Activated CD4-positive, alpha-beta T cell treated with anti-CD3 and anti-CD28 coated beads for 36 hours (primary cell): ENCODE measurements at places on chromosomes 2 and 18. TPM values are rescaled to one million over a fixed set of nuclear protein-coding genes. Genes with fewer than 3 reads are reported as not detected.

The SP5 gene
- not detected for total RNA-seq

The CDH19 gene
- total RNA-seq: not detected

The CD8B2 gene
- total RNA-seq: 0.09 TPM

The LOXHD1 gene
- total RNA-seq: 0.05 TPM

The RSAD2 gene
- total RNA-seq: 8.1 TPM

The PAIP2B gene
- 2.3 TPM for total RNA-seq

The KLF11 gene
- 4.5 TPM for total RNA-seq

The UCN gene
- total RNA-seq: 1.5 TPM

The SCRN3 gene
- total RNA-seq: 12.7 TPM

GRCh38 chr18:29629493-29630036 lies 1413.0 kb downstream of the DSC3 start:
- H3K36me3 ChIP-seq: no peaks in the 10 kb centered on the region
- H3K27me3 ChIP-seq: no peaks in the 10 kb centered on the region
- H3K4me3 ChIP-seq: no peak overlapping the region
- no peak overlapping the region for H3K27ac ChIP-seq

DNA sequence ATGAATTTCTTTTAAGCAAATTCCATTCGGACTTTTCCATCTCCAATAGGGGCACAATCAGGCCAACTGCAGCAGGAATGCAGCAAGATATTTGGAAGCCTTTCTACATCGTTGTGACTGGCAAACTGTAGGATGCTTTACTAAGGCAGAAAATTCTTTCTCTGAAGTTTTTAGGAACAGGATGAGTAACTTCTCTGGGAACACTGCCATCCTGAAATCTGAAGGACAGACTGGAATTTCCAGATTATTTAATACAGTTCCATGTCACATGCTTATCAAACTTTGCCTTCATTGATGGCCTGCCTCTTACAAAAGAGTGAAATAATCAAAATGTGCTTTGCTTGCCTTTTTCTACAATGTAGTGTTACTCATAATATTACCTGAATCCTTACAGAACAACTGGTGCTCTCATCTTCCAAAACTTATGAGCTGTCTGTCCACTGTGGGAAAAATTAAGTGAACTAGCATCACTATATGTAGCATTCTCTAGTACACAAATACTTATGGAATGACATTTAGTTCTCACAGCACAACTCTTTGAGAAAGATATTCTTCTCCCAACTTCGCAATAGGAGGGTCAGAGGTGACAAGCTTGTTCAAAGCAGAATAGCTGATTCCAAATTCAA lies 32.0 kb upstream of the MAP2 start:
- DNase-seq: no peak
- H3K27me3 ChIP-seq: peaks cover 2% of the 10 kb centered on the region
- H3K4me1 ChIP-seq: no peaks in the 10 kb centered on the region
- no peak overlapping the region for H3K4me3 ChIP-seq
- H3K36me3 ChIP-seq: no peaks in the 10 kb centered on the region
- no peak overlapping the region for H3K27ac ChIP-seq

DNA sequence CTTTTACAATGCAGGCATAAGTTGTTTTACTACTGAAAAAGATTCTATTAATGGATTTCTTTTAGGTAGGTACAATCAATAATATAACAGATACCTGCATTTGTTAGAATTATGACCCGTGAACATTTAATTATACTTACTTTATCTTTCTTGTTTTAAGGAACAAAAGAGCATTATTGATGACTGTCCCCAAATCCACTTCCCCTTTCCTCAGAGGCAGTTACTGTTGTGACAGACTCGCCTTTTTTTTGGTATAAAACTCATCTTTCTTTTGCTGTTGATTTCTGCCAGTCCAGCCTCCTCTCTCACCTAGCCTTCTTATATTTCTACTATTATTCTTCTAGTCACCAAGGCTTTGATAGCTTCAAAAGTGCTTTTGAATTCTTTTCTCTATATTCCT lies 12.1 kb downstream of the ACTR3 start:
- no peaks in the 10 kb centered on the region for H3K27me3 ChIP-seq
- no peak for DNase-seq
- H3K4me3 ChIP-seq: peak overlapping the region; percentile 26
- H3K27ac ChIP-seq: peak overlapping the region; percentile 48
- peaks cover 90% of the 10 kb centered on the region for H3K4me1 ChIP-seq

DNA sequence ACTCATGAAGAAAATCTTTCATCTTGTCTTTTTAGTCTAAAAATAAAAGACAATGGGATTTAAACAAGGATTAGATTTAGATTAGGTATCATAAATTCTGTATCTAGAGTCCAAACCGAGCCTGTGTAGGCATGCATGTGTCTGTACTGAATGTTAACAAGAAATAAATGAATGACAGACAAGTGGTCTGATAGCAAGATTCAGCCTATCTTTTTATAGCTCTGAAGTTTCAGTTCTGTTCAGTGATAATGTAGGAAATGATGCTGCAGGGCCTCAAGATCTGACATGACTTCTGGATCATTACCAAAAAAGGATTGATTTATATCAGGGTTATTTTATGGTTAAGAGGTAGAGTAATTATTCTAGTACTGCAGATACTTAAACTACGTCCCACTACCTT lies 137.0 kb upstream of the ATP5MC3 start:
- H3K27ac ChIP-seq: no peak overlapping the region
- no peak for DNase-seq
- H3K4me1 ChIP-seq: no peaks in the 10 kb centered on the region
- H3K4me3 ChIP-seq: no peak overlapping the region
- H3K36me3 ChIP-seq: no peaks in the 10 kb centered on the region

- no peaks in the 10 kb centered on the region for H3K36me3 ChIP-seq
- DNase-seq: no peak
- no peak overlapping the region for H3K4me3 ChIP-seq
- no peak overlapping the region for H3K27ac ChIP-seq
- no peaks in the 10 kb centered on the region for H3K4me1 ChIP-seq
These were observed 51.3 kb downstream of the LIPG start for GRCh38 chr18:49613141-49613640.

GRCh38 chr2:226873826-226874225 lies 38.0 kb downstream of the RHBDD1 start:
- H3K36me3 ChIP-seq: peaks cover 57% of the 10 kb centered on the region
- DNase-seq: peak; percentile 53
- H3K27me3 ChIP-seq: no peaks in the 10 kb centered on the region
- no peak overlapping the region for H3K4me3 ChIP-seq
- peak overlapping the region; percentile 59 for H3K27ac ChIP-seq

- H3K4me1 ChIP-seq: no peaks in the 10 kb centered on the region
- no peak overlapping the region for H3K27ac ChIP-seq
- DNase-seq: no peak
These were observed 125.0 kb downstream of the MTCL1 start for GRCh38 chr18:8830067-8831060.

DNA sequence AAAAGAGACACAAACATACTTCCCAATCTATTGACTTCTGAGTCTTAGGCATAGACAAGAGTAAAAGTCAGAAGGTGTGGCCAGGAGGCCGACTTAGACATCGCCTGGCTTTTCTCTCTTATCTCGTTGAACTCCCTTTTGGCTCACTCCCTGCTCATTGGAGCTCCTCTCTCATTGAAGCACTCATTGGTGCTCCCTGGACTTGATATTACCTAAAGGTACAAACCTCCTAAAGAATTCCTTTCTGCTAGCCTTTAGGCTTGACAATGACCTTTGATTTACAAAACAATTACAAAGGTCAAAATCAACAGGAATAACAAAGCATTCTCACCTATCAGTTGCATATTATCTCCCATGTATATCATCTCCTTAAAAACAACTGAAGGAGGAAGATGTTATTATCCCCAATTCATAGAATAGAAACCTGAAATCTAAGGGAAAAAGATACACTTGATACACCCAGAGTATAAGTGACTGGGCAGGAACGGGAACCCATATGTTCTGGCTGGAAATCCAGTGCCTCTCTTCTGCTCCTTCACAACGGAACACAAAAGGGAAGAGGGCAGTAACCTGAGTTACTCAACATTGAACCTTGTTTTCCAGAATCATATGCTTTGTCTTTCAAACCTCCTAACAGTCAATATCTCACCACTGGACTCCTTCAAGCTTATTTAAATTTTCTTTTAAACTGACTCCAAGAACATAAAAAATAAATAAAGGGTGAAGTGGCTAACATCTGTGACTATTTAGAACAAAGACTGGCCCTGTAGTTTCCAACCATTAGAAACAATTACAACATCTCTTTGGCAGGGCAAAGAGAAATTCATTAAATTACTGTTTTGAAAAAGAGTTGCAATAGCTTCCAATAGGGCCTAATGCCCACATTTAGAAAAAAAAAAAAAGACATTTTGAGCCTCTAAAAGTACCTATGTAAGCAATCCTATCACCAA lies 1247.9 kb downstream of the LRP1B start:
- H3K4me3 ChIP-seq: no peak overlapping the region
- H3K4me1 ChIP-seq: no peaks in the 10 kb centered on the region
- H3K27me3 ChIP-seq: no peaks in the 10 kb centered on the region
- no peak overlapping the region for H3K27ac ChIP-seq

GRCh38 chr2:187989925-187990623 lies 301.6 kb upstream of the GULP1 start:
- H3K27ac ChIP-seq: no peak overlapping the region
- peaks cover 24% of the 10 kb centered on the region for H3K4me1 ChIP-seq
- no peaks in the 10 kb centered on the region for H3K36me3 ChIP-seq
- H3K4me3 ChIP-seq: no peak overlapping the region

GRCh38 chr2:232162187-232162586 lies 200.7 kb downstream of the DIS3L2 start:
- no peaks in the 10 kb centered on the region for H3K4me1 ChIP-seq
- peaks cover 21% of the 10 kb centered on the region for H3K36me3 ChIP-seq
- no peak overlapping the region for H3K27ac ChIP-seq
- no peak overlapping the region for H3K4me3 ChIP-seq

GRCh38 chr2:39845460-39846146 lies 66.5 kb upstream of the THUMPD2 start:
- no peak for DNase-seq
- no peak overlapping the region for H3K4me3 ChIP-seq
- H3K27me3 ChIP-seq: peaks cover 8% of the 10 kb centered on the region
- H3K36me3 ChIP-seq: no peaks in the 10 kb centered on the region

- no peaks in the 10 kb centered on the region for H3K36me3 ChIP-seq
- peaks cover 7% of the 10 kb centered on the region for H3K27me3 ChIP-seq
- no peak overlapping the region for H3K27ac ChIP-seq
- H3K4me1 ChIP-seq: no peaks in the 10 kb centered on the region
- DNase-seq: no peak
- no peak overlapping the region for H3K4me3 ChIP-seq
These were observed 219.6 kb downstream of the LTBP1 start for GRCh38 chr2:33166287-33166881.

GRCh38 chr2:68936427-68936826 lies 16.3 kb downstream of the GKN2 start:
- H3K36me3 ChIP-seq: no peaks in the 10 kb centered on the region
- no peak overlapping the region for H3K4me3 ChIP-seq
- peaks cover 6% of the 10 kb centered on the region for H3K4me1 ChIP-seq
- peaks cover 8% of the 10 kb centered on the region for H3K27me3 ChIP-seq
- no peak overlapping the region for H3K27ac ChIP-seq

GRCh38 chr2:189276277-189276676 lies 96.7 kb upstream of the COL5A2 start:
- DNase-seq: no peak
- H3K4me3 ChIP-seq: no peak overlapping the region
- H3K4me1 ChIP-seq: no peaks in the 10 kb centered on the region
- H3K27ac ChIP-seq: no peak overlapping the region
- no peaks in the 10 kb centered on the region for H3K27me3 ChIP-seq

GRCh38 chr2:47867205-47867604 lies 39.1 kb downstream of the FBXO11 start:
- peaks cover 31% of the 10 kb centered on the region for H3K36me3 ChIP-seq
- no peaks in the 10 kb centered on the region for H3K27me3 ChIP-seq
- H3K4me1 ChIP-seq: peaks cover 85% of the 10 kb centered on the region
- H3K27ac ChIP-seq: peak overlapping the region; percentile 24

DNA sequence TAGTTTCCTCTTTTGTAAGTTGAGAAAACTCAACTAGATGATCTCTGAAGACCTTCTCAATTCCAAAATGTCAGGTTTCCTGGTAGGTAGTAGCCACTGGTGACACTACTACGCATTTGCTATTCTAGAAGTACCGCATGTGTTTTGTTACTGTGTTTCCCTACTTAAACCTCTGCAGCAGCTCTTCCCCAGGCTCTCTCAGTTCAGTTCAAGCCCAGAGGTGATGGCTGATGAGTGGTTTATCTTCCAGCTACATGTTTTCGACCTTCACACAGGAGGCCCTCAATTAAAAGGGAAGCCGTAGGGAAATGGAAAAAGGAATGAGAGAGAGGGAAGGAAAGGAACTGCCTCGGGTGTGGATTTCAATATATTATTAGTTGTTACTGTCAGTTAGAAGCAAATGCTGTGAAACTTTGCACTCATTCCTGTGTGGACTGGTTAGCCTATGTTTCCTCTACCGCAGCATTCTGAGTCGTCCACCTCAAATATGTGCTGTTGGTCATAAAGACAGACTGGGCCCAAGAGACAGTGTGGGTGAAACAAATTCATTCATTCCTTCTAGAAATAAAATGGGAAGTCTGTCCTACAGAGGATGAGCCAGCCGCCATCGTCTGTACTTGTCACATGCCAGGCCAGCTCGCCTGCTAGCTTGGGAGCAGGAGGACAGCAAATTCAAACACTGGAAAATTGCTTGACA lies 455.2 kb upstream of the RAB12 start:
- H3K4me3 ChIP-seq: no peak overlapping the region
- no peaks in the 10 kb centered on the region for H3K27me3 ChIP-seq
- DNase-seq: no peak
- H3K4me1 ChIP-seq: no peaks in the 10 kb centered on the region
- no peak overlapping the region for H3K27ac ChIP-seq
- peaks cover 3% of the 10 kb centered on the region for H3K36me3 ChIP-seq

GRCh38 chr2:166892397-166892796 lies 4.1 kb downstream of the XIRP2 start:
- no peak overlapping the region for H3K4me3 ChIP-seq
- DNase-seq: no peak
- H3K27me3 ChIP-seq: no peaks in the 10 kb centered on the region
- H3K36me3 ChIP-seq: no peaks in the 10 kb centered on the region

- no peak overlapping the region for H3K4me3 ChIP-seq
- no peak overlapping the region for H3K27ac ChIP-seq
- H3K4me1 ChIP-seq: peaks cover 23% of the 10 kb centered on the region
- no peaks in the 10 kb centered on the region for H3K27me3 ChIP-seq
- peaks cover 5% of the 10 kb centered on the region for H3K36me3 ChIP-seq
These were observed 130.6 kb downstream of the ATP9B start for GRCh38 chr18:79199691-79200374.

- H3K27ac ChIP-seq: no peak overlapping the region
- H3K27me3 ChIP-seq: peaks cover 5% of the 10 kb centered on the region
- no peaks in the 10 kb centered on the region for H3K4me1 ChIP-seq
- DNase-seq: no peak
These were observed 43.7 kb upstream of the STAM2 start for GRCh38 chr2:152219077-152219828.

- no peaks in the 10 kb centered on the region for H3K36me3 ChIP-seq
- no peaks in the 10 kb centered on the region for H3K27me3 ChIP-seq
- no peaks in the 10 kb centered on the region for H3K4me1 ChIP-seq
- H3K4me3 ChIP-seq: no peak overlapping the region
- no peak overlapping the region for H3K27ac ChIP-seq
These were observed 38.7 kb downstream of the OSR1 start for GRCh38 chr2:19319698-19320097.
